ENCODE measurements at places on chromosomes 1 and 21. TPM values are rescaled to one million over a fixed set of nuclear protein-coding genes. Genes with fewer than 3 reads are reported as not detected.

Gene FYB2
- 1.9 TPM for total RNA-seq

Gene SYF2
- 33.9 TPM for total RNA-seq

Gene CD58
- 14.9 TPM for total RNA-seq

Gene NOTCH2NLA
- total RNA-seq = 160 TPM

GRCh38 chr1:109482791-109483671 lies 674 bp upstream of the ATXN7L2 start:
- DNase-seq = no peak
